T-helper 2 cell treated with Interferon-gamma antibody and Interleukin-4, amounts not matched to agents 5 μg/mL and 100 μg/mL, for 36 hours (primary cell): ENCODE measurements at places on chromosomes 3 and 15.

DNA sequence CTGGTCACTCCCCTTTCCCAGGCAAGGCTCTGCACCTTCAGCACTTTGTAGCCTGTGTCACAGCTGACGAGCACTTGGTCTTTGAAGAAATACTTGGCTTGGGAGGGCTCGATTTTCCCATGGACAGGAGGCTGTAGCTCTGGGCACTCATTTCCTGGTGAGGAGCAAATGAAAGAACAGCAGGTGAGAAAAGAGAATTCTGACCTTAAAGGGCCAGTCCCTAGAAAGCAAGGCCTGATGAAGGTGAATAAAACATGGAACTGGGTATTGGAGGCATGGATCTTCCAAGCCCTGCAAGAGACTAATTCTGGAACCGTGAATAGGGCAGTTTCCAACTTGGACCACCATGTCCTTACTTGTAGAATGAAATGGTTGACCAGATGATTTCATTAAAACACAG lies 39.9 kb downstream of the MASP1 start:
- no peak for DNase-seq

GRCh38 chr3:110869736-110870135 lies 201.9 kb upstream of the NECTIN3 start:
- no peak for DNase-seq

DNA sequence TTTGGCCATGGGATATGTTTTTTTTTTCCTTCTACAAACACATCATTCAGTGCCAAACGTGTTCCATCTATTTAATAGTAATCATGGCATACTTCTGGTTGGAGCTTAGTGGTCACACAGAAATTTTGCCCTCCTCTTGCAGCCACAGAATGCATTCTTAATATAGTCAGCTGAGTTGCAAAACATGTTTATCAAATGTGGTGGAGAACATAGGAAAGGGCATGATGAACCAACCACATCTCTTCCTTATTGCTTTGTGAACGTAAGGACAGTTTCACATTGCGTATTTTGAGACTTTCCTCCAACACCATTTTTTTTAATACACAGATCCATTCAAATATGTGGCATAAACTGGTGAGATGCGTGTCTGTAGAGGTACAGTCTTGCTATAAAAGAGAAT lies 106.8 kb downstream of the BBX start:
- DNase-seq = no peak

GRCh38 chr15:59306520-59307164 lies 66.0 kb downstream of the MYO1E start:
- DNase-seq = no peak

DNA sequence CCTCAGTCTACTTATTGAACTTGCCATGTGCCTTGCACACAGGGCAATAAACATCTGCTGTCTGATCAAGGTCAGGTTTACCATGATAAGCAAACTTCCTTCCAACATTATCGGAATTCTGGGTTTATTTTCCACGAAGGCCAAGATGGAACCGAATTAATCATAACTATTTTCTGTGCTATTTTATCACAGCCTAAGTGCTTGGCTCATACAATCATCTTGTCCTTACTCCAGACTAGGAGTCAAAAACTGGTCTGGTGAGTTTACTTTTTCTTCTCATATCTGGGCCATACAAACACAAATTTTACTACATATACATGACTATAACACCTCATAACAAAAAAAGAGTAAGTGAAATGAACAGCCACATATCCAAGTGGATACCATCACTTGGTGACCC lies 2.3 kb downstream of the FBN1 start:
- no peak for DNase-seq
